ENCODE measurements at places on chromosomes 11 and 22.

GRCh38 chr11:102325088-102325487, 7.8 kb downstream of the BIRC3 start:
- DNase-seq: no peak

- DNase-seq: no peak
Measured at GRCh38 chr11:107372439-107372838, 85.2 kb downstream of the CWF19L2 start.

- no peak for DNase-seq
Measured at GRCh38 chr11:109945626-109946321, 147.4 kb upstream of the ZC3H12C start.

DNA sequence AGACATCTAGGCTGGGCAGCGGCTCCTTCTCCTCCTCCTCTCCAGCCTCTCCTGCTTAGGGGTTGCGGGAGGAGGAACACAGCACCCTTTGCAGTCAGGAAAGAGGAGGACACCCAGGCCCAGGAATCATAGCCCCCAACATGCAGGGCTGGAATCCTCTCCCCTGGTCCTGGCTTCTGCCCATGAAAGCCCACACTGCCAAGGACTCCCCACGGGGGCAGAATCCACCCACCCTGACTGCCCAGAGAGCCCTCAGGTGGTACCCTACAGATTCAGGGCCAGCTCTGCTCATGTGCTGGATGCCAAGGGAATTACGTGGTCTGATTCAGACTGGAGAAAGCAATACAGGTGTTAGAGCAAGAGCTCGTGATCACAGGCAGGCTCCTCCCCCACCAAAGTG, 4.5 kb downstream of the ESS2 start:
- DNase-seq: no peak

- DNase-seq: no peak
Measured at GRCh38 chr22:36027935-36028645, 534 bp downstream of the RBFOX2 start.

DNA sequence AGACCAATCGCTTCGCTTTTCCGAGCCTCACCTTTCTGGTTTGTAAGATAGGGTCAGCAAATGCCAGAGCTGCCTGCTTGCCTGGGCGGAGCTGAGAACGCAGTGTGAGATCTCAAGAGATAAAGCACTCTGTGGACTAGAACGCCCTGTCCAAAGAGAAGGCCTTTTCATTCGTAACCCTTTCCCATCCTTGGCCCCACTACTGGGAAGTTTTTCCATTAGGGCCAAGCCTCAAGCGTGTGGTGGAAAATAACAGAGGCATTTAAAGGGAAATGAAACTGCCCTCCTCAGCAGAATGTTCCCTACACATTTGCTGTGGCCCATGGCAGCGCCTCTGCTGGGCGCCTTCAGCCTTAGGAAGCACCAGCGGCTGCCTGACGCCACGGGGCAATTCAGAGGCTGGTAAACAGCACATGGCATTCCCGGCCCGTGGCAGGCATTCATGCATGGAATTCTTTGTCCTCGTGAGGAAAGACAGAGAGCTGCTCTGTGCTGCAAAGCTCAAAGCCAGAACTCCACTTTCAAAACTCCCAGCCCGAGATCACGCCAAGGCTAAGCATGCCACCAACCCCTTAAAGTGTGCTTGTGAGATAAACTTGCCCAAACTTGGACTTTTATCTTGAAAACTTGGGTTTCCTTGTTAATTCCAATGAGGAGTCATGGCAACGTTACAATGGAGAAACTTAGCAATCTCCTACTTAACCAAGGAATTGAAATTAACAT, 38.1 kb downstream of the AHNAK start:
- DNase-seq: no peak

Measured in CD4-positive, alpha-beta T cell treated with Interleukin-15 for 4 hours (primary cell).